ENCODE measurements at places on chromosomes 5 and 9.

- DNase-seq, result no peak
Measured at GRCh38 chr5:39608024-39608423, 183.2 kb upstream of the DAB2 start.

GRCh38 chr5:93746406-93747056, 5.1 kb upstream of the POU5F2 start:
- DNase-seq, result peak; percentile 39

DNA sequence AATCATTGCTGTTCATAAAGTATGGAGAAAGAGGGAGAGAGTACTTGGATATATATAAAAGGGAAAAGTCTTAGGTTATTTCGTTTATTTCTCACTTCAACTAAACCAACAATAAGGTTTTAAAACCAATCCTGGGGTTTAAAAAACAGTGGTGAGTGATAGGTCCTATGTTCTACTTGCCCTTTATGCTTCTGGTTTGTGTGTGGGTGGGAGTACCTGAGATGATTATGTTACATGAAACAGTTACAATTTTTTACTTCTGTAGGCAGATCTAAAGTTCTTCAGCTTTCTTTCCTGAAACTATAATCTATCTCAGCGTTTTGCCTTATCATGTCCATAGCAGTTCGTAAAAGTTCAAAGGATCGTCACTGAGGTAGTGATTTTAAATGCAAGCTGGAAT, 49.2 kb downstream of the STX17 start:
- no peak for DNase-seq

GRCh38 chr9:89935801-89936200, 331.0 kb downstream of the GADD45G start:
- DNase-seq, result no peak

DNA sequence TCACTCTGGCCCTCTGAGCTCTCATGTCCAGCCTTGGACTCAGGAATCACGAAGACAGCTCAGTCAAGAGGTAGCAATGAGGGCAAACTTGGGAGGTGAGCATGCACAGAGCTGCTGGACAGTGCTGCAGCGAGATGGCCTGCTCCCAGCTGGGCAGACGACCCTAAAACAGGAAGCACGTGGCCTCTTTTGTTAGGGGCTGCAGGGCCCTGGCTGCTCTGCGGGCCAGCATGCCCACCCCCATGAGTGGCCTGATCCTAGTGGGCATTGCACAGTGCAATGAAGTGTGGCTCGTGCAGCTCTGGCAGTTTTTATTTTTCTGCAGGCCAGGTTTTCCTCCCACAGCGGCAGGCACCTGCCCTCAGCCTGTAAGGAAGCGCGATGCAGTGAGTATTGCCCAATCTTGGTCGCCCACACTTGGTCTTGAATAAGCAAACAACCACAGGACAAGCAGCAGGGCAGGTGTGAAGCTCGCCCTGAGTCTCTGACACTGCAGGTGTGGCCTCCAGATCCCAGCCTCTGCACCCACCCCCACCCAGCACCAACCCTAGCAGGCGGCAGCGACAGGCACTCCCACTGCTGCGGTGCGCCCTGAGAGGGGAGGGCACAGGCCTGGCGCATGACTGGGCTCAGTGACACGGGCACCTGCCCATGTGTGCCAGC, 60.8 kb downstream of the SEMA4D start:
- no peak for DNase-seq

- no peak for DNase-seq
Measured at GRCh38 chr5:749101-749670, 35.3 kb downstream of the ZDHHC11B start.

DNA sequence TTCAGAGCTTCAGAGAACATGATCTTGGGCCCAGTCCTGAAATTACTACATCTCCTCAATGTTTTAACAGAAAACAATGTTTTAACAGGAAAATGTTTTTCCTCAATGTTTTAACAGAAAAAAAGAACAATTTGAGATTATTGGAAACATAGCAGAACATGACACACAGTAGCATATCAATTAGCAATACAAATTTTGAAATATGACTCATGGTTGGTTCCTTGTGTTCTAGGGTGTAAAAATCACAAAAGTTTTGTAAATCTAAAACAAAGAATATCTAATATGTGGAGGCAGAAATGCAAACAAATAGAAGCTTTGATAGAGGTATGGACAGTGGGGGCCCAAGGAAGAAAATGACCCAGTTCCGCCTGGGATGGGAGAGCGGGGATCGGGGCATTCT, 22.8 kb upstream of the ARSB start:
- DNase-seq, result no peak

GRCh38 chr9:113583511-113584427, 120.2 kb downstream of the RGS3 start:
- DNase-seq, result no peak

DNA sequence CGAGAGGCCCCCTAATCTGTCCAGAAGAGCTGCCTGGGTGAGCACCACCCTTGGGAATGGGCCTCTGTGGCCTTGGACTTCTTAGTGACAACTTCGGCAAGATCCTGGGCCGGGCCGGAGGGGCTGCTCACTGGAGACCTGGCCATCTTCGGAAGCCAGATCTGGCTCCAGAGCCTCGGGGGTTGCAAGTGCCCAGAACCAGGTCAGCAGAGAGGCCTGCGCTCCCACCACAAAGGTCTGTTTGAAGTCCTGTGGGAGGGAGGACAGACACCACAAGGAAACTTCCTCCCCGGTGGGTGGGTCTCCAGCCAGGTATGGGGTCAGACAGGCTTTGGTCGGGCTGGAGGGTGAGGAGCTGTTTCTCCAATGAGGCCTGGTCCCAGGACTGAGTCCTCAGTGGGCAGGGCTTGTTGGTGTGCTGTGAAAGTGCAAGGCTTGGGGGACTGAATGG, 86.1 kb downstream of the DAB2IP start:
- no peak for DNase-seq

DNA sequence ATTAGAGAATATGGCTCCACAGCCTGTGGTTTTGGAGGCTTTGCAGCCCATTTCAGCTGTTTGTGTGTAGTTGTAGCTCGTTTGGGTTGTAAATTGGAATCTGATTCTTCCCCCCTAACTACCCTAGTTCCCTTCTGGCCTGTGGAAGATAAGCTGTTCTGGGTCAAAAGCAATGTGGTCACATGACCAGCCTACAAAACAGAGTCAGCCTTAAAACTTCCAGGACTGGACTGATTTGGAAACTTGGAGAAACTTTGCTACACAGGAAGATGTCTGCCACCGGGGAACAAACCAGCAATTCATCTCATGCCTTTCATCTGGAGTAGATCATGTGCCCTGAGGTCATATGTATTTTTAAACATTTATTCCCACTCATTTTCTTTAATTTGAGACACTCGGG, 83.8 kb downstream of the DAPK1 start:
- DNase-seq, result no peak

- no peak for DNase-seq
Measured at GRCh38 chr9:11319538-11319937, 706.7 kb upstream of the PTPRD start.

- DNase-seq, result no peak
Measured at GRCh38 chr9:127358023-127358535, 38.9 kb upstream of the SLC2A8 start.

- DNase-seq, result no peak
Measured at GRCh38 chr5:149264439-149265067, 7.1 kb upstream of the AFAP1L1 start.

DNA sequence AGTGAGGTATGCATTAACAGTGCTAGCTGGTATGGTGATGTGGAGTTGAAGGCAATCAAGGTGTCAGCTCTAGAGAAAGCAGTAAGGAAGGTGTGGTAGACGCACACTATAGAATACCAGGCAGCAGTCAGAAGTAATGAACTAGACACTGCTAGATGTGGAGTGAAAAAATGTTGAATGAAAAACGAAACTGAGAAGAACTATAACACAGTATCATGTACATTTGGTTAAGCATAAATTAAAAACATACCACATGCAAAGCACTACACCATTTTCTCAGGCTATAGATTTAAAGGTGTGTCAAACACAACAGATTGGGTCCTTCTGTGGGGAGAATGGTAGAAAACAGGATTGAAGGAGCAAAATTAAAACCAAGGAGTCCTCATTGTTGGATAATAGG, 15.4 kb downstream of the ZNF622 start:
- no peak for DNase-seq
